ENCODE measurements at places on chromosomes 5 and 9. TPM values are rescaled to one million over a fixed set of nuclear protein-coding genes. Genes with fewer than 3 reads are reported as not detected.

OR1Q1 gene
- not detected for total RNA-seq

RMND5B gene
- total RNA-seq, result 81.6 TPM

C5orf58 gene
- total RNA-seq, result not detected

OLFML2A gene
- total RNA-seq, result 129 TPM

CCDC187 gene
- total RNA-seq, result under 0.01 TPM

STK32A gene
- total RNA-seq, result 6.2 TPM

OR13C4 gene
- total RNA-seq, result not detected

FOXD4 gene
- not detected for total RNA-seq

SPINK7 gene
- not detected for total RNA-seq

MRPS2 gene
- 57.3 TPM for total RNA-seq

DNA sequence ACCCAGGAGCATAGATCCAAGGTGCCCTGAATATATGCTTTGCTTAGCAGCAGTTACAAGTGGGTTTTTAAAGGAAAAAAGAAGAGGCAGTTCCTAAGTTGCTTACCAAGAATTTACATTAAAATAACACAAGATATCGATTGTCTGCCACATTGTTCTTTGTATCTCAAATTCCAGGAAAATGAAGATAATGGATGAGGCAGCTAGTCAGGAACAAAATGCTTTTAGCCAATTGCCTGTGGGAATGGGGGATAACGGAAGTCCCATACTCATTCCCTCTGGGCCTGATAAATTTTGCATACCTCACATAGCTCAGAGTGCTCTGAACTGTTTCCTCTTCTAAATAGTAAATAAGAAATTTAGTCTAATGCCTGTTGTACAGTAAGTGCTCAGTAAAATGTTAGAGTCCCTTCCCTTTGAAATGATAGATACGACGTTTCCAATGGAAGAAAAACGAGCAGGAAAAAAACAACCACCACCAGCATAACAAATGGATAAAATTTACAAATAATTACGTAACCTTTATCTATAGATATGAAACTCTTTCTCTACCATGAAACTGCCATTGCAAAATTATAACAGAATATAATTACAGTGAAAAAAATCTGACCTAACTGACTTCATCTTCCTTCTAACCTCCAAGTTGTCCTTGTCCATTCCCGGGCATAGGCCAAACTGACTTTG is 35.5 kb upstream of the TENT2 start:
- no peaks in the 10 kb centered on the region for H3K36me3 ChIP-seq
- no peak for DNase-seq
- no peak overlapping the region for H3K4me3 ChIP-seq
- H3K27ac ChIP-seq, result no peak overlapping the region

- peaks cover 11% of the 10 kb centered on the region for H3K4me1 ChIP-seq
- H3K27me3 ChIP-seq, result no peaks in the 10 kb centered on the region
Observed at GRCh38 chr9:136608348-136609159, 54.2 kb upstream of the EGFL7 start.

GRCh38 chr5:116440457-116441001 is 134.1 kb downstream of the SEMA6A start:
- no peaks in the 10 kb centered on the region for H3K27me3 ChIP-seq
- H3K4me1 ChIP-seq, result no peaks in the 10 kb centered on the region
- no peak overlapping the region for H3K27ac ChIP-seq
- no peaks in the 10 kb centered on the region for H3K36me3 ChIP-seq
- H3K4me3 ChIP-seq, result no peak overlapping the region
- DNase-seq, result no peak

GRCh38 chr5:90037646-90038045 is 371.9 kb downstream of the CETN3 start:
- H3K27ac ChIP-seq, result no peak overlapping the region
- H3K27me3 ChIP-seq, result no peaks in the 10 kb centered on the region
- no peaks in the 10 kb centered on the region for H3K4me1 ChIP-seq
- H3K4me3 ChIP-seq, result no peak overlapping the region
- no peak for DNase-seq
- no peaks in the 10 kb centered on the region for H3K36me3 ChIP-seq

- H3K27ac ChIP-seq, result no peak overlapping the region
- H3K4me1 ChIP-seq, result no peaks in the 10 kb centered on the region
- H3K4me3 ChIP-seq, result no peak overlapping the region
- DNase-seq, result no peak
Observed at GRCh38 chr5:113212244-113212920, 222.4 kb downstream of the TSSK1B start.

DNA sequence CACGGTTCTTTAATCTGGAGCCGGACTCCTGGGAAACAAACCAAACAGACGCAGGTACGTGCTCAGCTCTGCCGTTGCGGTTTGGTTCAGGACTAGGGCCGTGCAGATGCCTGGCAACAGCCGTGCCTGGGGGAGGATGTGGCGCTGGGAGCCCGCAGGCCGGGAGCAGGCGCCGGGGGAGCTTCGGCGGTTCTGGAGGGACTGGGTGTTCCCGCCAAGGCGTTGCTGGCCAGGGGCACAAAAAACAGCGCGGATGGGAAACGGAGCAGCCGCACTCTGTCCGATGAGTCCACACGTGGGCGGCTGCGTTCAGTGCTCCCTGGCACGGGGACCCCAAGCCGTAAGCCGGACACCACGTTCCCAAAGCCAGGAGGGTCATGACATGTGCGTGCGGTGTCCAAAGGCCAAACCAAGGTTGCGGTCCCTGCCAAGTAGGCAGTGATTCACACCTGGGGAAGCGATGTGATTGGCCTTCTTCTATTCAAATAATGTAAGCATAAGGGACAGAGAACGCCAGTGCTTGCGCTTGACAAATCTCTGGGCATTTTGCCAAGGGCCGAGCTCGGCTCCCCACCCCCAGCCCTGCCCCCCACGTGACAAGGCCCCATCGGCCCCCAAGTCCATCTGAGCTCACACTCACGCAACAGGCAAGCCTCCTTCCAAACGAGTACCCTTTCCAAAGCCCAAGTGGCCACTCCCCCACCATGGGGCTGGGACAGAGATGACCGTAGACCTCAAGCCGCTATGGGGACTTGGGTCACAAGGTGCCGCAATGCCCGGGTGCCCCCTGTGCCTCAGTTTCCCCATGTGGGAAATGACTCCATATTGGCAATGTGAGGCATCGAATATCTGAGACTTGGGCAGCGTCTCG is 49.7 kb upstream of the NKD2 start:
- no peak overlapping the region for H3K4me3 ChIP-seq
- peaks cover 10% of the 10 kb centered on the region for H3K4me1 ChIP-seq
- H3K36me3 ChIP-seq, result no peaks in the 10 kb centered on the region
- H3K27ac ChIP-seq, result no peak overlapping the region
- DNase-seq, result no peak
- no peaks in the 10 kb centered on the region for H3K27me3 ChIP-seq

GRCh38 chr9:7028591-7028990 is 270.8 kb downstream of the KDM4C start:
- DNase-seq, result no peak
- H3K27me3 ChIP-seq, result no peaks in the 10 kb centered on the region
- H3K4me3 ChIP-seq, result no peak overlapping the region
- H3K4me1 ChIP-seq, result no peaks in the 10 kb centered on the region
- H3K27ac ChIP-seq, result no peak overlapping the region
- peaks cover 3% of the 10 kb centered on the region for H3K36me3 ChIP-seq

DNA sequence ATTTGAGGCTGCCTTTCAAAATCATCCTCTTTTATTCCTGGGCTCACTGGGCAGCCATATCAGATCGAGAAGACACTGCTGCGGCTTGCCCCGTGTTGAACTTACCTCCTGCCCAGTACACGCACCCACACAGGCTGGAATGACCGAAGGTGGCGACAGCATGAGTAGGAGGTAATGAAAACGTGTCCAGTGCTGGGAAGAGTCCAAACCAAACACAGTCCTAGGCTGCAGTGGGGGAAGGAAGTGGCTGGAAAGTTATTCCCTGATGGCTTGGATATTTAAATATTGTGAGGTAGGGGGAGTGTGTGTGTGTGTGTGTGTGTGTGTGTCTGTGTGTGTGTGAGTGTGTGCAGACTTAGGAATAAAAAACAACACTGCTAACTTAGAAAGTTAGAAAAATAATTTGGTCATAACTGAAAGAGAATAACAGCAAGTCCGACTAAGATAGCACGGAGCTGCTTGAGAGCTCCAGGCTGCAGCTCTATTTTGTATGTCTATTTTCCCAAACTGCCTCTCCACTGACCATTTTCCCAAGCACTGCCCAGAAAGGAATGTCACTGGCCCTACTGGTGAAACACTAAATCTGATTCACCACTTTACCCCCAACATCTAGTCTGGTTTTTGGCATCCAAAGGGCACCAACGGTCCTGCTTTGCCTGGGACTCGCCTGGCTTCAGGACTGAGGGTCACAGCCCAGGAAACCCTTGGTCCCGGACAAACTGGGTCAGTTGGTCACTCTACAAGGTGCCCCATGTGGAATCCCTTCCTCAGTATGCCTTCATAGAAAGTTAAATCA is 41.2 kb downstream of the ANKH start:
- peak overlapping the region; percentile 66 for H3K27ac ChIP-seq
- peaks cover 5% of the 10 kb centered on the region for H3K4me1 ChIP-seq
- no peak overlapping the region for H3K4me3 ChIP-seq
- no peaks in the 10 kb centered on the region for H3K36me3 ChIP-seq

GRCh38 chr5:163642904-163643303 is 137.5 kb downstream of the MAT2B start:
- H3K36me3 ChIP-seq, result no peaks in the 10 kb centered on the region
- no peaks in the 10 kb centered on the region for H3K27me3 ChIP-seq
- no peak for DNase-seq
- no peak overlapping the region for H3K4me3 ChIP-seq
- H3K4me1 ChIP-seq, result no peaks in the 10 kb centered on the region
- no peak overlapping the region for H3K27ac ChIP-seq

- H3K27ac ChIP-seq, result no peak overlapping the region
- no peak overlapping the region for H3K4me3 ChIP-seq
- no peaks in the 10 kb centered on the region for H3K36me3 ChIP-seq
- H3K4me1 ChIP-seq, result no peaks in the 10 kb centered on the region
- no peak for DNase-seq
- no peaks in the 10 kb centered on the region for H3K27me3 ChIP-seq
Observed at GRCh38 chr5:104412649-104413240, 850.2 kb upstream of the NUDT12 start.

DNA sequence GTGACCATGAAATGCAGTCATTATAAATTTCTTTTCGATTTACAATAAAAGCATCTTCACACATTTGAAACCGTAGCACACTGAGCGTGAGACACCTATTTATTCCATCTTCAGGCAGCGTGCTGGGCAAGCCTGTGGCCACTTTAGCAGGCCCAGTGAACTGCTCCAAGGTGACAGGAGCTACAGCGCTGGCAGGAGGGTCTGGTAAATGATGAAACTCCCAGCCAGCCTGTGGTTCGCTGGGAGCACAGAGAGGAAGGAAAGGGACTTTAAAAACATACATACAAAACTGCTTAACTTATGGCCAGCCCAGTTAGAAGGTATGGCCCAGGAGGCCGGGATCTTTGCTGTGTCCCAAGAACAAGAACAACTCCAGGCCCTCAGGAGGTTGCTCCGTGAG is 5.1 kb downstream of the RAPGEF1 start:
- no peaks in the 10 kb centered on the region for H3K27me3 ChIP-seq
- peaks cover 6% of the 10 kb centered on the region for H3K4me1 ChIP-seq
- no peak overlapping the region for H3K4me3 ChIP-seq
- peak overlapping the region; percentile 80 for H3K27ac ChIP-seq

GRCh38 chr9:79377339-79377855 is 194.4 kb upstream of the TLE4 start:
- no peaks in the 10 kb centered on the region for H3K27me3 ChIP-seq
- no peak overlapping the region for H3K27ac ChIP-seq
- H3K36me3 ChIP-seq, result no peaks in the 10 kb centered on the region
- H3K4me1 ChIP-seq, result no peaks in the 10 kb centered on the region

- H3K4me3 ChIP-seq, result no peak overlapping the region
- no peaks in the 10 kb centered on the region for H3K36me3 ChIP-seq
- H3K4me1 ChIP-seq, result no peaks in the 10 kb centered on the region
- H3K27ac ChIP-seq, result no peak overlapping the region
- DNase-seq, result no peak
Observed at GRCh38 chr9:23073136-23073535, 626.5 kb downstream of the DMRTA1 start.

DNA sequence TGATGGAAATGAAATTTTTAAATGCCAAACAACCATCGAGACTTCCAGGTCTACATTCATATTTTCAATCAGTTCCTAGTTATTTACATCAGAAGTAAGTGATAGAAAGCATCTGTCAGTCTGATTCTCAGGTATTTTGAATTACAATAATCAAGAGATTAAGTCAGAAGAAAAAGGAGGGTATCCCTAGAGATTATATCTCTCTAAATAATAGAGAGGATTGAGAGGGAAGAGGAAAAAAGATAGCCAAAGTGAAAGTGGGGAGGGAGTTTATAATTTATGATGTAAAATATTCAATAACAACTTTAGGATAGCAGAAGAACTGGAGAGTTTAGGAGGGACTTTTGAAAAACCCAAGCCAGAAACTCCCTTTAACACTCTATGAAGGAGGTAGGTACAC is 400.2 kb downstream of the EFNA5 start:
- H3K27ac ChIP-seq, result no peak overlapping the region
- H3K27me3 ChIP-seq, result no peaks in the 10 kb centered on the region
- no peak for DNase-seq
- no peaks in the 10 kb centered on the region for H3K36me3 ChIP-seq

DNA sequence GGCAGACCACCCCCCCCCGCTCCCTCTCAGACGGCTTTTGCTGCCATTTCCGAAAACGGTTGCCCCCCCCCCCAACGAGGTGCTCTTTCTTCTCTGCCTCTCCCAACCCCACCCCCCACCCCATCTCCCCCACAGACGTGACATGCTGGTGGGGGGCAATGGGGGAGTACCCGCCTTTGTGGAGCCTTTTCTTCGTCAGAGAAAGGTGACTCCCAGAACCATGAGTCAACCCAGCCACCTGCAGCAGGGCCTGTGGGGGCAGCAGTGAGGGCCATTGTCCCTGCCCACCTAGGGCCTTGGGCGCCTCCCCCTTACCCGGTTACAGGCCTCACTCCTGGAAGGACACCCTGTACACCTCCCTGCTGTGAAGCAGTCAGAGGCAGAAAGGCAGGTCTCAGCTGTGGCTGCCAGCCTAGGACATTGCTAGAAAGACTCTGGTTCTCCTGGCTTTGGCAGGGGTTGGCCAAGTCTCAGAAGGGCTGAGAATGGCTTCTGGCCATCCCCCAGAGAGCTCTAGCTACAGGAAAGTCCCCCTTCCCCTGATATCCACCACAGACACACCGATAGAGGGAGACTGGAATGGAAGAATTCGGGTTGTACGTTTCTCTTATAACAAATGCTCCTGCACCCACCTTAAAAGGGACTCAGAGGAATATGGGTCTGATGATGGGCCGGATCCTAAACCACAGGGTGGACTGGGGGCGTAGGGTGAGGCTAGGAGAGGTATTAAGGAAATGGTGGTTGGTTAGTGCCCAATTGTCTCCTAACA is 2.2 kb downstream of the DNAJB5 start:
- H3K4me1 ChIP-seq, result peaks cover 54% of the 10 kb centered on the region
- peaks cover 15% of the 10 kb centered on the region for H3K36me3 ChIP-seq
- H3K27me3 ChIP-seq, result no peaks in the 10 kb centered on the region
- peak overlapping the region; percentile 100 for H3K27ac ChIP-seq

DNA sequence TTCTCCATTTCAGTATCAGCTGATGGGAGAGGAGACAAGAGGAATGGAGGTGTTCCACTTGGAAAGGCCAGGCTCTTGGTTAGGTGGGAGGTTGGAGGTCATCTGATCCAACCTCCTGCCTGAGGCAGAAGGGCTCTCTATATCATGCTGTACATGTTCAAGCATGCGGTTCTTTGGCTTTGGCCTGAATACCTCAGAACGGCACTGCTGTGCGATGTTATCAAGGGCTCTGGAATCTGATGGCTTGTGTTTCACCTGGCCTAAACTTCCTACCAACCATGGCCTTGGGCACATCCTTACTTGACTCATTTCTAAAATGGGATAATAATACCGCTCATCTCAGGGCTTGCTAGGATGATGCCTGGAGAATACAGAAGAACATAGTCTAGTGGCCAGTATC is 90.1 kb upstream of the FAM169A start:
- no peaks in the 10 kb centered on the region for H3K27me3 ChIP-seq

GRCh38 chr5:137738947-137739346 is 3.1 kb upstream of the KLHL3 start:
- no peaks in the 10 kb centered on the region for H3K36me3 ChIP-seq
- no peaks in the 10 kb centered on the region for H3K27me3 ChIP-seq
- no peaks in the 10 kb centered on the region for H3K4me1 ChIP-seq
